D341Med (cell line): ENCODE measurements at places on chromosomes 2 and 18.

DNA sequence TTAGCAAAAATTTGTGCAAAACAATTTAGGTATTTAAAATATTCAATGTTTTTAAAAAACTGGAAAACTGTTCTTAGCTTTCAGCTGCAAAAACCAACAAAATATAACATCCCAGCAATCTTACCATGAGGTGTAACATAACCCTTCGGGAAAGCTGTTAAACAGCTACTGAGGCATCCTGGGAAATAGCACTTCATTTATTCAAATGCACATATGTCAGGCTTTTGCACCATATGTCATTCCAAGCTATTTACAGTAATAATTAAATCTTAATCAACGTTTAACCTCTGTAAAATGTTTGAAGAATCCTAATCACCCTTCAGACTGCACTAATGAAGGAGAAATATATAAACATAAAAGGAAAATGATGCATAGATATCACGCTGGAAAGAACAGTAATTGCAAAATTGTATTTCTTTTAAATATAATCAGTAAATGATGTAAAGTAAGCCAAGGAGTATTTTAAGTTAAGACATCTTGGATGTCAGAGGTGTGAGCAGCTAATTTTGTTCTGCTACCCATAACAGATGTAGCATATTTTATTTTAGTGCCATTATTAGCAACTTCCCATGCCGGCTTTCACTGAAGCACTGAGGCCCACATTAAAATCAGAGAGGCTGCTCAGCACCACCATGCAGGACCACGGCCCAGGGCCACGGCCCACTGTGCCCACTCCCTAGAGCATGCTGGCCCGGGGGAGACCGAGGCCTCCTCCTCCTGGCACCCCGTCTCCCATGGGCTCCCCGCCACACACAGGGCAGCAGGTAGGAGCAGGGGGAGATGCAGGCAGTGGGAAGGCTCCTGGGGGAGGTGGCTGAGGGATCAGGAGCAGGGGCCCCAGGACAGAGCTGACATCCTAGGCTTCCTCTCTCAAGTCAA is 30.9 kb downstream of the EMX1 start:
- no peak for DNase-seq

DNA sequence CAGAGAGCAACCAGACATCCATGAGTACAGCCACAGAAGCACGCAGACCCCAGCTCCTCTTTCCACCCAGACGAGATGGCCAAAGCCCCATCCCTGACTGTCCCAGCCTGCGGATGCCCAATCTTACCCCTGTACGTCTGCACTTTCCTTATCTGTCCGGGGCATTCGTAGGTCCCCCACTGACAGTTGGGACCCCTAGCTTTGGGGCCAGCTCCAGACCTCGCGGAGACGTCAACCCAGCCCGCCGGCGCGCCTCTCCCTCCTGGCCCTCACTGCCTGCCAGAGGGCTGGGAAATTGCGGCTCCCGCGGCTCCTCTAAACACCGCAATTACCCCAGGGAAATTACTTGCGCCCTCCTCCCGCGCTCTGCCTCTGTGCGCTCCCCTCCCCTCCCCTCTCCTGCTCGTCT is 2.3 kb downstream of the ECEL1 start:
- DNase-seq, result no peak

GRCh38 chr2:42337356-42337820 is 23.6 kb downstream of the COX7A2L start:
- DNase-seq, result no peak

GRCh38 chr2:219902891-219903552 is 275.6 kb downstream of the SLC4A3 start:
- no peak for DNase-seq

DNA sequence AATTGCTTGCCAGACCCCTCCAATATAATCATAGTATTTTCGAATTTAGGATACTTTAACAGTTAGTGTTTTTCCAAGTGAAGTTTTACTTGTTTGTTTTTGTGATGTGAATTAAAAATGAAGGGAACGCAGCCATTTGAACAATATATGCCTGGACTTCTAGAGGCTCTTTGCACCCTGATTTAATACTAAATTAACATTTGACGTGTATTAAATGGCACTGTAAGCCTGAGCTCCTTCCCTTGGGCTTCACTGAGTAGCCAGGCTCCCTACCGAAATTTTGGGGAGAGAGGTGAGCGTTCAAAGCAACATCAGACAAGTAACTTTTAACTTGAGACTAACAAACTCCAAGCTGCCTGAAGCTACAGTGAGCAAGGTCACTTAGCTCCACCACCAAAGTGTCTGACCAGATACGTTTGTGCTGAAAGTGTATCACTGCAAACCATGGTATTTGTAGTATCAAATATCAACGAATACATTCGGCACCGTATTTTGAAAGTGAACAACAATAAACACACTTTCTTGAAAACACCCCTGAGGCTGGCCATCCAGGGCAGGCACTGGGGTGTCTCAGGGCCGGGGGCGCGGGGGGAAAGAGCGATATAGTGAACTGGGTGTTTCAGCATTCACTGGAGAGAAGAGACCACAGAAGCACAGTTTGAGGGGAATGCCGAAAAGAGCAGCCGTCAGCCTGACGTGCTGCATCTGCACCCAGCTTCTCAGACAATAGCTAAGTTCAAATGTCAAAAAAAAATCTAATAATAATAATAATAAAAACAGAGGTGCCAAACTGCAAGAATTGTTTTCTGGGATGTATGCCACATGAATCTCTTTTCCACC is 7.7 kb upstream of the POU3F3 start:
- DNase-seq, result no peak

DNA sequence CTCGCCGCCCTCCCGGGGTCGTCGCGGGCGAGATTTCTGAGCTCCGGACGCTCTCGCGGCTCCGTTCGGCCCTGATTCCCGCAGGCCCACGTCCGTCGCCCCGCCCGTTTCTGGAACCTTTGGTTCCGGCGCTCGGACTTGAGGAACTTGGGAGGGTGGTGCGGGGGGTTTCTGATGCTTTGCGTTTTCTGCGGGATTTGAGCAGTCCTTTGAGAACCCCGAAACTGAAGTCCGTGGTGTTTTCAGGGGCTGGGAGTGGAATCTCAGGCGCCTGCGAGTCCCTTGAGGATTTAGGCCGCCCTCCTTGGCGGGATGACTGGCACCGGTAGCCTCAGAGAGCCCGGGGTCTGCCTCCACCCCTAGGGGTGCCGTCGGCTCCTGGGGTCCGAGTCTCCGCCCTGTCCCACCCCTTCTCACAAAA is 336 bp downstream of the THNSL2 start:
- no peak for DNase-seq
